Left lung (tissue), 14 donors: ENCODE measurements at places on chromosomes 6 and 20. TPM values are rescaled to one million over a fixed set of nuclear protein-coding genes. Genes with fewer than 3 reads are reported as not detected.

DNA sequence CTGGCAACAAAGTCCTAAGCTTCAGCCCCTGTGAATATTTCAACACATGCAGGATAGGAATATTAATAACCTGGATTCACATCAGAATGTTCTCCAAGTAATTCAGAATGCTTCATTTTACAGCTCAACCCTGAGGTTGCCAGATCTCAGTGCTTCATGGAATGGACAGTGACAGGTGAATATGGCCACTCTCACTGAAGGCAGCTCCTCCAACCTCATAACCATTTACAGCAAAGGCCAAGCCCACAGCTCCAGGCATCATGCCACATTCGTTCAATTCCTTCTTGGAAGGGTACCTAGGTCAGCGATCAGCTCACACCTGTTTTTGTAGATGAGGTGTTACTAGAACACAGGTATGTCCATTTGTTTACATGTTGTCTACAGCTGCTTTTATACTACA is 17.1 kb downstream of the CLIC5 start:
- no peak for DNase-seq
- H3K4me1 ChIP-seq = no peaks in the 10 kb centered on the region
- H3K4me3 ChIP-seq = no peak overlapping the region
- H3K27me3 ChIP-seq = no peaks in the 10 kb centered on the region
- H3K27ac ChIP-seq = peak overlapping the region; percentile 15
- no peaks in the 10 kb centered on the region for H3K36me3 ChIP-seq

- H3K36me3 ChIP-seq = no peaks in the 10 kb centered on the region
- H3K4me3 ChIP-seq = no peak overlapping the region
- H3K4me1 ChIP-seq = peaks cover 4% of the 10 kb centered on the region
- no peak for DNase-seq
- no peak overlapping the region for H3K27ac ChIP-seq
- H3K27me3 ChIP-seq = no peaks in the 10 kb centered on the region
Observed at GRCh38 chr20:43583133-43583864, 7.4 kb upstream of the IFT52 start.

DNA sequence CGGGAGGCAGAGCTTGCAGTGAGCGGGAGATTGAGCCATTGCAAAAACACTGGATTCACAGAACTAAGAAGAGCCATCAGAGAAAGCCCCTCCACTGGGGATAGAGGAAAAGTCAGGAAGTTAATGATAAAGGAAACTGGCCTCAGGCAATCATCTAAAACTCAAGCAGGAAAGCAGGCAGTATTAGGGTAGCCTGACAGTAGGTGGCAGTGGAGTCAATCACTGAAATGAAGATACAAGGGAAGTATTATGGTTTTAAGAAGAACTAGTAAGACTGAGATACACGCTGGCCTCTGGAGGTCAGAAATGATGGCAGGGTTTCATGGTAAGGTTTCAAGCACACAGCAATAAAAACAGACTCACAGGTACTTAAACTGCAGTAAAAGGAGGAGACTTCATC is 578.3 kb downstream of the HACE1 start:
- H3K4me1 ChIP-seq = no peaks in the 10 kb centered on the region
- no peaks in the 10 kb centered on the region for H3K27me3 ChIP-seq
- no peaks in the 10 kb centered on the region for H3K36me3 ChIP-seq
- no peak for DNase-seq

The COL11A2 gene
- 0.45 TPM for total RNA-seq

The PNPLA1 gene
- 2.0 TPM for total RNA-seq

The IRF4 gene
- total RNA-seq = 7.0 TPM

The DYNLT2 gene
- 1.4 TPM for total RNA-seq
